ENCODE measurements at places on chromosomes 5 and 9.

DNA sequence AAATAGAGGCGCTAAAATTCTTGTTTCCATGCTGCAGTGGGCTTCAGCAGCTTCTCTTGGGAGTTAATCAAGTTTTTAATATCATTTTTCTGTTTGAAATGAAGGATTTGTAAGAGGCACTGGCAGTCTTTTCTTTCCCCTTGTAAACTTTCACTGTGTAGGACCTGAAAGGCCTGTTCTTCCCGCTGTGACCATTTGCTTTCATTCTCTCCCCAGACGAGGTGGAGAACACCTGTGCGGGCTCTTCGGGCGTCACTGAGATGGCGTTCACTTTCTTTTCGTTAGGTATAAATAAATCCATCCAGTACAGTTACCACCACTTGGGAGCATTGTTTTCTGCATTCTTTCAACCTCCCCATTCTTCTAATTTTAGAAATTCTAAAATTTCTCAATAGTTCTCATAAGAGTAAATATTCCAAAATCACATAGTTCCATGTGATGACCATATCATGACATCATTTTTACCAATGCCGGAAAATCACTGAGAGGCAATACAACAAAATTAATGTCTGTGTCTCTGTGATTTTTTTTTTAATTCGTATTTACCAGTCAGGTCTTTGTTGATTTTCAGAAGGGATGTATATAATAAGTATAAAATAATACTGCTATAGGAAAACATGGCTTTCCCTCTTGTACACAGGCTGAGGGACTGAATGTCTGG lies 131.7 kb upstream of the ICE1 start:
- DNase-seq: no peak

GRCh38 chr9:90921104-90921503 lies 119.5 kb downstream of the SYK start:
- no peak for DNase-seq

DNA sequence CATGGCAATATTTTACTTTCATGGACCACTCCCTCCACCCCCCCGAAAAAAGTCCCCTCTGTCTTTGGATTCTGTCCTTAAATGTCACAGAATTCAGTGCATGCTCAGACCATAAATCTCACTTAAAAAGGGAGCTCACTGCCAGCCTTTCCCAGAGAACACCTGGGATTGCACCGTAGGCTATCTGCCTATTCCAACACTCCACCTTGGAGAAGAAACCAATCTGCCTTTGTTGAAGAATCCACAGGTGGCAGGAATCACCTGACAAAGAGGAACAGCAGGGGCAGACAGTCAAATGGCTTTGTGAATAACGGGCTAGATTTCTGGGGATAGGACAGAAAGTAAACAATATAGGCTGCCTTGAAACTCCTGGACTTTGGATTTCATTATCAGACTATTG lies 306.7 kb upstream of the BRINP1 start:
- no peak for DNase-seq

- no peak for DNase-seq
Measured at GRCh38 chr5:147673266-147673665, 109.3 kb downstream of the JAKMIP2 start.

DNA sequence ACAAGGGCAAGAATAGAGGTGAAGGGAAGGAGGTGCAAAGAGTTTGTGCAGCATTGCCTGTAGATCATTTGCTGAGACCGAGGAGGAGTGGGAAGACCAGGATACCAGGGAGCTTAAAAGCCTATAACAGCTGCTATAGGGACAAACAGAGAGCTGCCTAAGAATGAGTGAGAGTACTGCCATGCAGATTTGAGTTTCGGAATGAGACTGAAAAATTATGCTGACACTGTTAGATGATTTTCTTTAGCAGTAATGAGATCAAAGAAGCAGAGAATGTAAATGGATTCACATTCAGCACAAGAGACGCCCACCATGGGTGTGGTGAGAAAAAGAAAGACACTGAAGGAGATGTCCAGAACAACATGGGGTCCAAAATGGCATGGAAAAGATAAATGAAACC lies 69.7 kb downstream of the EPB41L4A start:
- DNase-seq: no peak

GRCh38 chr9:98049288-98050072 lies 7.1 kb upstream of the NANS start:
- DNase-seq: no peak

DNA sequence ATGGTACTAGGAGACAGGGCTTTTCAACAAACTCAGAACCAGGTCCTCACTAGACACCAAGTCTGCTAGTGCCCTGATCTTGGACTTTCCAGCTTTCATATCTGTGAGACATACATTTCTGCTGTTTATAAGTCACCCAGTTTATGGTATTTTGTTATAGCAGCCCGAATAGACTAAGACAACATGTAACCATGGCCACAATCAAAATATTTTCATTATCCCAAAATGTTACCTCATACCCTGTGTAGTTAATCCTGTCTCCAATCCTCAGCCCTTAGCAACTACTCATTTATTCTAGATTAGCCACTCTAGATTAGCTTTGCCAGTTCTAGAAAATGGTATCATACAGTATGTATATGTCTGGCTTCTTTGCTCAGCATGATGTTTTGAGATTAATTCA lies 6.3 kb upstream of the ATG10 start:
- no peak for DNase-seq

- no peak for DNase-seq
Measured at GRCh38 chr5:154949781-154950180, 8.9 kb downstream of the MRPL22 start.

DNA sequence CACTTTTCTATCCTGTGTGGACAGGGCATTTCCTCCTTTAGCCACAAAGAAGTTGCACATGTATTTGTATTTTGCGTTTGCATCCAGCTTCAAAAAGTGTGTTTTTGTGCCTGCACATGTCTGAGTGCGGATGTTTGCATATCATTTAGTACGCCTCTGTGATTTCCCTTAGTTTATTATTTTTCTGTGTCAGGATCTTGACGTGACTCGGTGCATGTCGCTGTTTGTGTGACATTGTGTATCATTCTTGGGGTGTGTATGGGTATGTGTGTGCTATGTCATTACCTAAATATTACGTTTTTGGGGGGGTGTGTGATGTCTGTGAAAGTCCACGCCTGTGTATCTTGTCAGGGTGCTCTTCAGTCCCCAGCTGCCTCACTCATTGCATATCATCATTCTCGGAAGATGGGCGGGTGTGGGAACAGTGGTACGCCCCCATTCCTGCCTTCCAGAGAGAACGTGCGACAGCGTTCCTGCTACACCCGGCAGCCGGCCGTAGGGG lies 416 bp upstream of the PAIP2 start:
- no peak for DNase-seq

GRCh38 chr5:74765201-74765600 lies 1.7 kb downstream of the GFM2 start:
- no peak for DNase-seq
